CD4-positive, alpha-beta T cell treated with Interleukin-17A for 4 hours (primary cell): ENCODE measurements at places on chromosomes 5 and 9.

DNA sequence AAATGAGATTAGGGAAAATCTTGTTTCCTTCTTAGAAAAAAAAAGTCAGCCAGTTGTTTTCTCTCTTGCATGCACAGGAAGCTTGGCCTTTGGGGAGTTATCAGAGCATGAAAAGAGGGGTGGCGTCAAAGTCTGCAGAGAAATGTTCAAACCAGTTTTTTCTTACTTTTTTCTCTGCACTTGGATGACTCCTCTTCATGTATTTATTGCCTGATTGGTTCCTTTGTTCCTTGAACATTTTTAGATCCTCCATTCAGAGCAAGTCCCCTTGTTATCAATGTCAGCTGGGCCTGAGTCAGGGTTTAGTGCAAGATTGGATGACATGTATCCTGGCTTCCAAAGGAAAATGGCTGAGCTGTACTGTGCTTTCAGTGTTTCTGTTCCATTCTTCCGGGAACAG, 392.6 kb upstream of the BRINP1 start:
- DNase-seq: no peak

DNA sequence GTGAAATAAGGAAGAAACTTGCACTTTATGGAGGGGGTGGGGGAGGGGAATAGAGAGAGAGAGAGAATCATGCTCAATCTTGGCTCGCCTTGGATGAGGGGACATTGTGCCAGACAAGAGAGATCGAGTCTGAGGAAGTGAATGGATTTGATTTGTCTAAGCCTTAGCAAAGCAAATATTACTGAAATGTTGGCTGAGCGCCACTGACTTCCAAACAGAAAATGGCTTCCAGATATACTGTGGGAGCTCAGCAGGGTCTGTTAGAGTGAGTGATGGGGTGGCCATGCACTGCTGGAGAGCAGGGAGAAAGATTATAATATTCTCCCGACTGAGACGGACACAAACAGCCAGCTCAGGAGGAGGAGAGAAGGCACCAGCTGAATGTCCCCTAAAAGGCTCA, 34.5 kb downstream of the BRINP1 start:
- DNase-seq: no peak

DNA sequence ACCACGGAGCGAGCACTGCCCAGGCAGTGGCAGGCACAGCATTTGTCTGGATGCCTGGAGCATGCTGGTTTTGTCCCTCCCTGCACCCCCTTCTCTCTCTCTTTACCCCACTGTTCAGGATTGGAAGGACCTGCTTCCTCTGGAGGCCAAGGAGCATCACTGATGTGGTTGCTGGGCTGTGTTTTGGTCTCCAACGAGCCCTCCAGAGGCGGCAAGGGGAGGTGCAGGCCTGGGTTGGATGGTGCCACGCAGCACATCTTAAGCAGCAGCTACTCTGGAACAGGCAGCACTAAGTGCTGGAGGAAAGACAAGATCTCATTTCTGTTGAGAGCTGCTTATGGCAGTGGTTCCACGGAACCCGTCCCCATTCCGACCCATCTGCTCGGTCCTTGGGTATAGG, 139.6 kb downstream of the CMYA5 start:
- no peak for DNase-seq

- DNase-seq: no peak
Observed at GRCh38 chr5:31948006-31948405, 226.1 kb downstream of the GOLPH3 start.

- DNase-seq: no peak
Observed at GRCh38 chr9:7592321-7593316, 207.0 kb downstream of the DMAC1 start.

DNA sequence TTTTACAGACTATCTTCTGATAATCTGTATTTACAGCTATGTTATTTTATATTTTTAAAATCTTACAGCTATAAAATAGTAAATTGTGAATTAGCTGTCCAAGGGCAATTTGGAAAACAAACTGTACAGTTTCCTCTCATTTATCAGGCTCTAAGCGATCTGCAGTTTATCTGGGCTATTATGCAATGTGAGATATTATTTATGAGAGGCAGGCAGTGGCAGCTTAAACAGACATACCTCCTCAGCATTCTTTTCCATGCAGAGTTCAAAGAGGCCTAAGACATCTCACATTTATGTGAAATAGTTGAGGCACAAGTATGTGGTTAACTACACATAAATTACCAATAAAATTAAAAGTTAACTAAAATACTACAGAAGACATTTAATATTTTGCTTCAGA, 10.2 kb downstream of the NIPSNAP3B start:
- no peak for DNase-seq

- no peak for DNase-seq
Observed at GRCh38 chr9:121390372-121390771, 20.3 kb upstream of the STOM start.

DNA sequence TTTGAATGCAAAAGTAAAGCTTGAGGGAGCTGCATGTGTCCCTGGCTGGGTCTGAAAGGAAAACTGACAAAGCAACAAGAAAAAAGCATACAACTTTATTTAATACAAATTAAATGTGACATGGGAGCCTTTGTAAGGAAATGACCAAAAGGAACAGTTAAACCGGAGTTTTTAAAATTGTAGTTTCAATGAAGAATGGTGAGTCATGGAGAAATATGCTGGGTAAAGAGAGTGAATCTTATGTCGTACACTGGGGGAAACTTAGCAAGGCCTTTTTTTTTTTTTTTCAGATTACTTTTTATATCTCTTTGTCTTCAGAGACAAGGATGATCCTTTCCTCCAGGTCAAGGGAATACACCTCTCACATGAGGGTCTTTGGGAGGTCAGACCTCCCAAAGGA, 50.1 kb upstream of the FBXL17 start:
- DNase-seq: no peak

DNA sequence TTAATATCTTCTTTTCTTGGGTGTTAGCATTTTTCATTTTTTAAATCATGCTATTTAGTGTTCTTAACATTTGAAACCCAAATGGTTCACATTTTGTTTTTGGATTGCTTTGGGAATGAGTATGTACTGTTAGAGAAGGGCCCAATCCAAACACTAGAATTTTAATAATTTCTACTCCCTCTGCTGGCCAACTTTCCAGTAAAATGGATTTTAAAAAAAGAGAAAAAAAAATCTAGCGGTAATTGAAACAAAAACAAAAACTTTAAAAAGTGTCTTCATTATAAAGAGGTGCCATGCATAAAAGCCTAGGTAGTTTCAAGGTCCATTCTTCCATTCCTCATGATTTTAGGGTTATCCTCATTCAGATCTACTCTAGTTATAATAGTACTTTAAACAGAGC, 32.1 kb upstream of the RICTOR start:
- DNase-seq: no peak

DNA sequence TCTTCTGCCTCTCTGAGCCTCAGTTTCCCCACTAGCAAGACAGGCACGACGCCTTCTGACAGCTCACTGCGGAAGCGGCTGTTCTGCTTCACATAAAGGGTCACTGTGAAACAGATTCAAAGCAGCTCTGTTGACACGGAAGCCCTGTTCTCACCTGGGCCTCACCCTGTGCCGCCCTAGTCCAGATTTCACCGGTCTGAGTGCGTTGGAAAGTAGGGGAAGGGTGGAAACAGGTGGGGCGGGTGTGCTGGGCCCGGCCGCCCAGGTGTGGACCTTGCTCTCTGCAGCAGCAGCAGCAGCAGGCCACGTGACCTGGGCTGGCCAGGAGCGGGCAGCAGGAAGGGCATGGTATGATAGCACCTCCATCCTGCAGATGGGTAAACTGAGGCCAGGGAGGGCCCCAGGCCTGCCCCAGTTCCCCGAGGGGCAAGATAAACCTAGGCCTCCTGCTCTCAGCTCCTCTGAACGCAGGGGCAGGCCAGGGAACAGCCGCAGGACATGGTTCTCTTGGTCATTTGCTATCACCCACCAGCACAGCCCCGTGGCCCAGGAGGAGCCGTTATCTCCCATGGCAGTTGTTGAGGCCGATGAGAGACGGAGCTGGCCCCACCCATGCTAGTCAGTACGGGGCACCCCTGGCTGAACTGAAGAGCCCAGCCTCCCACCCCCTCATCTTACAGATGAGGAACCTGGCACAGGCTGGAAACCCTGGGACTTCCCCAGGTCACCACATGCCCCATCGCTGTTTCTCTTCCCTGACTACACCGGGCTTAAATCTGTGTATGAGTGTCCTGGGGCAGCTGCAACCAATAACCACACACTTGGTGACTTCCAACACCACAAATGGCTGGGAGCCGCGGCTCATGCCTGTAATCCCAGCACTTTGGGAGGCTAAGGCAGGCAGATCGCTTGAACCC, 12.1 kb downstream of the PTGES2 start:
- no peak for DNase-seq

GRCh38 chr9:33106372-33106771, 29.9 kb upstream of the SMU1 start:
- no peak for DNase-seq

DNA sequence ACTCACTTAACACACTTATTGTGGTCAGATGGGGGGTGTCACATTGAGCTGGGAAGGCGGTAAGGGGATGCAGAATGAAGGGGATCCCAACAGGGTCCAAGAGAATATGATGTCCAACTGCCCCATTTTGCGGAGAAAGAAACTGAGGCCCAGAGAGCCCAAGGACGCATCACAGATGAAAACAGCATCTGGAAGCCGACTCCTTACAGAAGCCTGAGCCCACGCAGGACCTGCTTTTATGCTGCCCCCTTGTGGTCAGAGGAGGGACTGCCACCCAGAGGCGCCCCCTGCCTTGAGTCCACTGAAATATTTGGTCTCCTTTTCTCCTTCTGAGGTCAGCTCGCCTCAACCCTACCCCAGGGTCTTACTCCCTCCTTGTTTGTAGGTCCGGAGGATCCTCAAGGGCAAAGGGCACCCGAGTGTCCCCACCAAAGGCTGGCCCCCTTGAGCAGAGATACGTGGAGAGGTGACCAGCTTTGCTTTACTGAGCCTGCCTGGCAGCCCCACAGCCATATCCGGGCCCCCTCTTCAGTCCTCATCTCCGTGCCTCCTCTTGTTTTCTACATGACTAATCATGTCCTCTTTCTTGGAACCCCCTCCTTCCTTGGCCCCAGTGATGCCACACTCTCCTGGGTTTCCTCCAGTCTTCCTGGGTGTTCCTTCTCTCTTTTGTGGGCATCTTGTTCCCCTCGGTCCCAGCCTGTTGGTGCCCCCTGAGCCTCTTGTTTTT, 30.0 kb upstream of the TTLL11 start:
- DNase-seq: peak; percentile 77
